T-helper 2 cell treated with Interferon-gamma antibody and Interleukin-4, amounts not matched to agents 5 μg/mL and 100 μg/mL, for 36 hours (primary cell): ENCODE measurements at places on chromosomes 2 and 18.

GRCh38 chr2:111116011-111116746 is 4.5 kb upstream of the BCL2L11 start:
- peak; percentile 61 for DNase-seq

DNA sequence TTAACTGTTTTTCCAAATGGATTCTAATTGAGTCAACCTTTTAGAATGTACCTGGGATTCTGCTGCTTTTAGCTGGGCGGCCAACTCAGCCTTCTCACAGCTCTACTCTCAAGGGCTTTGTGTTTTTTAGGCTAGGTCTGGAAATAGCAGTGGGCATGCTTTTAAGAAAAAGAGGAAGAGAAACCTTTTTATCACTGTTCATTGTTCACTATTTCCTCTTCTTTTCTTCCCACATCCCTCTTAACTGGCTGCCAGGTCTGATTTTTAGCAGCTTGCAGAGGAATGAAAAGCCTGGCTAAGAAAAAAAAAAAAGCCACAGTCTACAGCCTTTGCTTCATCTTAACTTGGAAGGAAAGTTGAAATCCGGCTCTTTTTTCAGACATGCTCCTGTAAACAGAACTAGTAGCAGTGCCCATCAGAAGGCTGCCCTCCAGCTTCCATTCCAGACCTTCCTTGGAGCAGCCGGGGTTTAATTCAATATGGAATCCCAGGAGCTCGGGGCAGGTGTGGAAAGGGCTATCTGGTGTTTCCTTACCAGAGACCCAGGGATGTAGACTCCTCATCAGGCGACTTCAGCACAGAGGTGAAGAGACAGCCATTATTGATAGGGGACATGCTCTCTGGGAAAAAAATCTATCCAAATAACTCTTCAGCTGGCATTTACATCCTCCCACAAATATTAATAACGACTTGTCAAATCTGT is 230.7 kb downstream of the MYO3B start:
- DNase-seq, result no peak

- no peak for DNase-seq
Observed at GRCh38 chr2:201839727-201840126, 33.4 kb downstream of the CDK15 start.

- no peak for DNase-seq
Observed at GRCh38 chr2:160482673-160483072, 10.9 kb downstream of the RBMS1 start.

GRCh38 chr2:193371200-193371599 is 1176.5 kb upstream of the TMEFF2 start:
- DNase-seq, result no peak

GRCh38 chr2:56474412-56475158 is 290.8 kb downstream of the CCDC85A start:
- DNase-seq, result no peak

- no peak for DNase-seq
Observed at GRCh38 chr18:80225685-80226084, 21.6 kb downstream of the PARD6G start.

GRCh38 chr2:10276481-10277292 is 26.0 kb upstream of the HPCAL1 start:
- no peak for DNase-seq

GRCh38 chr2:142112757-142113221 is 18.0 kb downstream of the LRP1B start:
- DNase-seq, result no peak

DNA sequence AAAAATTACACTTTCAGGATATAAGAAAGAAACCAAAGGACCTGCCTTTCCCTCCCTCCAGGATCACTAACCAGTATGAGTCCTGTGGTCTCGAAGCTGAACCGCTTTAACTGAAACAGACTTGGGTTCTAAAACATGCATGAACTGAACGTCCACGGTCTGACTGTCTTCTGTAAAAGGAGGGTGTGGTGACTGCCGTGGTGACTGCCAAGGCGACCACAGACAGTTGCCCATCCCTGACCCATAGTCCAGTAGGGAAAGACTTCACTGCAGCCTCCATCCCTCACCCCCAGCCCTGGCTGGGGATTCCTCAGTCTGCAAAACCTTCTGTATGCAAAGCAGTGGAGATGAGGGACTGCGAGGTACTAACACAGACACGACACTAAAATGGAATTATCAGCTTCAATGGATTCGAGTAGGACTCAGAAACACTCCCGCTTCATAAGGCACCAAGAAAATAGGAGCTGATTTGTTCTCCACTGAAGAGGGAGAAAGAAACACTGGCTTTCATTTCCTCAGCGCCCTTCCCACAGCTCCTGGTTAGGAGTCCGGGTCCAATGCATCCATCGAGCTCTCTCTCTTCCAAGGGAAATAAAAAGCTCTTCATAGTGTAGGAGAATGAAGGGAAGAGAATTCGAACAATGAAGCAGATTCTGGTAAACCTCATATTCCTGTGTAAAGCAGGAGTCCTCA is 197.2 kb downstream of the HDAC4 start:
- no peak for DNase-seq

DNA sequence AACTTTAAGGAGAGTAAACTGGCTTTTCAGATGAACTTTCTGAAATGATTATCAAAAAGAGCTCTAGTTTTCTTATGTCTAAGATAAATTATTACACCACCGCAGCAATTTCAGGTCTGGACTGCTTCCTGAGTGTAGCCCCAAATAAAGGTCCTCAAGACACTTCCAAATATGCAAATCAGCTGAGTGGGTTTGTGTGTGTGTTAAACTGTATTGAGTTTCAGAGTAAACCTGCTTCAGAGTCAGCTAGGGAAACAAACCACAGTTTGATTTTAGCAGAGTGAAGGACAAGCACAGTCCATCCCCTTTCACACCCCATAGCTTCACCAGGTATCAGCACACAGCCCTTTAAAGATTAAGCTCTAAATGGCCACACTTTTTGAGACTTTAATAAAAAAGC is 168.7 kb downstream of the NRXN1 start:
- no peak for DNase-seq

GRCh38 chr2:124024561-124025170 is 421 bp upstream of the CNTNAP5 start:
- no peak for DNase-seq

DNA sequence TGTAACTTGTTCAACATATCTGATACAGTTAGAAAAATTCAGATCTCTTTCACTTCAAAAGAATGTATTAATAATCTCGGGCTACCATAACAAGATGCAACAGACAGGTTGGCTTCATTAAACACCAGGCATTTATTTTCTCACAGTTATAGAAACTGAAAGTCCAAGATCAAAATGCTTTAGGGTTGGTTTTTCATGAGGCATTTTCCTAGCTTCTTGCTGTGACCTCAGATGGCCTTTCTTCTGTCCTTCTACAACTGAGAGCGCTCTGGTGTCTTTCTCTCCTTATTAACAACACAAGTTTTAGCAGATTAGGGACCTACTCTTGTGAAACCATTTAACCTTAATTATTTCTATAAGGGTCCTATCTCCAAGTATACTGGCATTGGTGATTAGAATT is 452.5 kb downstream of the ZNF804A start:
- DNase-seq, result no peak

DNA sequence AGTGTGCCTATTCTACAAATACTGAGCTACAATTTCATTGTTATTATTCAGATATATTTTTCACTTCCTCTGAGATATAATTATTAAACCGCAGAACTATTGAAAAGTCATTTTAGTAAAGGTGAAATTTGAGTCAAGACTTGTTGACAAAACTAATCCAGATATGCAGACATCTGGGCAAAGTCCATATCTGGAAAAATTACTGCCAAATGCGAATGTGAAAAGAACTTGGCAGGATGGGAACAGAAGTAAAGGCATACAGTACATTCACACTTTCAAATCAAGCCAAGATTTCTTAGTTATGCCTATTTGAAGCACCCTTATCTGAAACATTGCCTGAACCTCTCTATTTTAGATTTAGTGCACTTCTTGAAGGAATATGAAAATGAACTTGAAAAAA is 923.6 kb downstream of the CCDC85A start:
- no peak for DNase-seq

- no peak for DNase-seq
Observed at GRCh38 chr2:130828461-130828860, 8.3 kb upstream of the ARHGEF4 start.

DNA sequence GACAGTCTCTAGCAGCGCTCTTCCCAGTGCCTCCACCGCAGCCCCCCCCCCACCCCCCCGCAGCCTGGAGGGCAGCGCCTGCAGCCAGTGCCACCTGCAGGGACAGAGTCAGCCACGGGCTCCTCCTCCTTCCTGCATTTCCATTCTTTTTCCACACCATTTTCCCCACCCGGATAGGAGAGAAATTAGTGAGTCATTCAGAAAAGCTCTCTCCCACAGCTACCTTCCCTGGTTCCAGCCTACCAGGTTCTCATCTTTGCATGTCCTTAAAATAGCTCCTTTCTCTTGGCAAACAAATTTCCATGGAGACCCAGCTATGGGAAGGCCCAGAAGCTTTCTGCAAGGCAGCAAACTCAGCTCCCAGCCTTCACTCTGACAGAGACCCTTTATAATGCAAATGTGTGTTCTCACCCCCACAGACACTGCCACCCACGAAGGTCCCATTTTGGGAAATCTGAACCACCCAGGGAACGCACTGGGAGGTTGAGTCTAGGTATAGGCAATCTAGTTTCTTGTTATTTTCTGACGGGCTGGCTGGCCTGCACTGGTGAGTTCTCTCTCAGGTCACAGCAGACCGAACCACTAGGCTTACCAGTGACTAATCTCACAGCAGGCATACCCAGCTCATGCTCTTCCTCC is 41.8 kb upstream of the ATG16L1 start:
- DNase-seq, result no peak

DNA sequence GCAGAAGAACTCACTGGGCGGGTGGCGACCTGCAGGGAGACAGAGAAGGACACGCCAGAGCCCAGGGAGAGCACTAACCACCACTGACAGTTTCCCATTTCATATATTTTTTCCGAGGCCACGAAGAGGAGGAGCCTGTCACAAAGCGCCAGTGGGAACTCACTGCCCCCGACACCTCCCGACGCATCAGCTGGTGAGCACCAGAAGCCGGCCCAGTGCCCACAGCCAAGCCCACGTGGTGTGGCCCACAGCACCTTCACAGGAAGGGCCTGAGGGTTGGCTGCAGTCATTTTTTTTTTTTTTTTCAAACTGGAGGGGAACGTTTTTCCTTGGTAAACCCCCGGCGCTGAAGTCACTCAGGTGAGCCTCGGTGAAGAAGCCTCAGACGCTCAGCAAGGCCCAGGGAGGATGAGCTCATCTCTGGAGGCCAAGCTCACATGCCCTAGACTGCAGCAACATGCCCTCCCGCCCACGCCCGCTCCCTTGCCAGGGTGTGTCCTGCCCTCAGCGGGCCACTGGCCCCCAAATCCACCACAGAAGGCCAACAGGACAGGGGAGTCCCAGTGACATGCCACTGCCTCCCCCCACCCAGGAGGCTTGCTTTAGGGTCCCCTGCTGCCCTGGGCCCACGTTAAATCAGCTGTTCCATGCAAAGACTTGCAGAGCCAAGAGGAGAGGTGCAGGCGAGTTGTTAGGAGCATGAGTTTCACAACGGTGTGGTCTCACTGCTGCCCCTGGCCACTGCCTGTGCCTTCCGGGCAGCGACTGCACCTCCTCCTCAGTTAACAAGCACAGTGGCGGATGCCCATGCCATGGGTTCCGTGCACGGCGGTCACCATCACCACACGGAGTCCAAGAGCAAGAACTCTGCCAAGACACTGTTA is 68.1 kb downstream of the PARD6G start:
- no peak for DNase-seq

GRCh38 chr2:198144660-198145059 is 340.3 kb downstream of the PLCL1 start:
- DNase-seq, result no peak

DNA sequence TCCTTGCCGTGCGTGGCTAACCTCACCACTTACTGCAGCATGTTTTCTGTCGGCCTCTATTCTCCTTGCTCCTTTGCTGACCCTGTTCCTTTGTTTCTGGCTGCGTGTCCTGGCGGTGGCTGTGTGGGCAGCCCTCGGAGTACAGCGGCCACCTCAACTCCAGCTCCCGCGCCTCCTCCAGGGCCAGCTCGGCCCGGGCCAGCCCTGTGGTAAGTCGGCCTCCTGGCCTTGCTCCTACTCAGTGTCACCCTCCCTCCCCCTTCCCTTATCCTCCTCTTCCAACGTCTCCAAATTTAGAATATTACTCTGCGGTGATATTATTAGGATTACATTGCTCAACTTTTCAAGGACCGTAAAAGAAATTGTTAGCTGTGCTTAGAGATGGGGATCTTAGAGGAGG is 59.5 kb upstream of the RBM44 start:
- no peak for DNase-seq

DNA sequence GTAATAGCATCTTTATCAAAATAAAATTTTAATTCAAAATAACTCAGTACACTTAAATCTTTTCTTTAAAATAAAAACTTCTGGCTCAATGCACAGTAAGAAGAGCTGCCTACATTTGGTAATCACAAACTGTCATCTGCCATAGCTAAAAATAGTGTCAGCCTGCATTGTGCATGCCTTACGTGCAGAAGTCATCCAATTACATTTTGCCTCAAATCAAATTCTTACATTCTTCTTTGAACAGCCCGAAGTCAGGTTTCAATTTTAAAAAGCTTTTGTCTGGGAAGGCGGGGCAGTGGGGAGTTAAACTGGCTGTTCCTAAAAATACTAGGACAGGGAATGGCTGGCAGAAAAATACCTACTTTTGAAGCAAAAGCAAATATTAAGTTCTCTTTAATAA is 51.1 kb downstream of the RTN4 start:
- DNase-seq, result no peak

DNA sequence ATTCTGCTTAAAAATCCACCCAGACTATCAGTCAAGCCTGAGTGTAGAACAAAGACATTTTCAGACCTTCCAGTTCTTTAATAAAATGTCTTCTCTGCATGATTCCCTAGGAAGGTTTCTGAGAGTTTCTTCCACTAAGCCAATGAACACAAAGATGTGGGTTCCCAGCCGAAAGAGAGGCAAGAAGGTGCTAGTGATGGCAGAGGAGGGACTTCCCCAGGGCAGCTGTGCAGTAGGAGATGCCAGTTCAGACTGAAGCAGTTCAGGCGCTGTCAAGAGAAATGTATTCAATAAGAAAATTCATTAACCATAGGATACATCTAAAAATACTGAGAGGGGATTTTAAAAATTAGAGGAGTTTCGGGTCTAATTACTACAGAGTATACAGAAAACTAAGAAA is 83.3 kb downstream of the RND3 start:
- DNase-seq, result no peak

GRCh38 chr2:70935468-70936164 is at the start of gene ATP6V1B1:
TSS of gene ATP6V1B1 (plus strand) at chr2:70935900. CDS start at chr2:70935955, 55 bp downstream.
- DNase-seq, result no peak

- no peak for DNase-seq
Observed at GRCh38 chr2:105747991-105748390, 3.3 kb downstream of the NCK2 start.

- DNase-seq, result no peak
Observed at GRCh38 chr2:96329874-96330273, 4.8 kb downstream of the ITPRIPL1 start.

GRCh38 chr2:205703471-205704126 is 21.3 kb downstream of the NRP2 start:
- DNase-seq, result no peak
